ENCODE measurements at places on chromosomes 4 and X.

- no peak for DNase-seq
Measured at GRCh38 chr4:128601991-128602695, 207.4 kb upstream of the JADE1 start.

DNA sequence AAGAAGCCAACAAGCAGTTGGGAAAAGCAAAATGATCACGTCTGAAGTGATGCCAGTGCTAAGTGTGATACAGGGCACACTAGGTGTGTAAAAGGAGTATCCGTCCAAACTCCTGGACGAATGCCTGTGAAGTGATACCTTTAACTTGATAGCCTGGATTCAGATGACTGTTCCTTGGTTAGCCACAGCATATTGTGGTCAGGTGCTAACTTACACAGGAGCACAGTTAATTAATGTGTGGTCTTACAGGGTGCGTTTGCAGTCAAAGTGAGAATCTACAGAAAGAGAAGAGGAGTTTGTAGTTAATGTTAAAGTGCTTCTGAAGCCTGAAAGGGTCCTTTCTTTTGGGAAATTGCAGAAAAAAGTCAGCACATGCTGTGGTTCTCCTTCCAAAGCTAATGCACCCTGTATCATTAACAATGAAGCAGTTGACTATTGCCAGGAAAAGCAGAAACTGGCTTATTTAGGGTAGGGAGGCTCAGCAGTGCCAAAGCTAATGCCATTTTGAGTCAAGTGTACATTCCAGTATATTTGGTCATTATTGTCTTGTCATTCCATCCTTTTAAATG is 61.1 kb downstream of the DCLK2 start:
- no peak for DNase-seq

GRCh38 chrX:105972690-105973386 is 65.7 kb downstream of the SERPINA7 start:
- no peak for DNase-seq

- DNase-seq, result no peak
Measured at GRCh38 chr4:144547678-144548298, 98.2 kb upstream of the HHIP start.

GRCh38 chrX:95346856-95347255 is 1337.8 kb upstream of the DIAPH2 start:
- no peak for DNase-seq

GRCh38 chr4:177356206-177356605 is 46.5 kb downstream of the NEIL3 start:
- DNase-seq, result peak; percentile 69

- DNase-seq, result no peak
Measured at GRCh38 chr4:82381235-82381634, 7.4 kb upstream of the HNRNPD start.

- no peak for DNase-seq
Measured at GRCh38 chr4:113294908-113295307, 245.5 kb downstream of the ANK2 start.

DNA sequence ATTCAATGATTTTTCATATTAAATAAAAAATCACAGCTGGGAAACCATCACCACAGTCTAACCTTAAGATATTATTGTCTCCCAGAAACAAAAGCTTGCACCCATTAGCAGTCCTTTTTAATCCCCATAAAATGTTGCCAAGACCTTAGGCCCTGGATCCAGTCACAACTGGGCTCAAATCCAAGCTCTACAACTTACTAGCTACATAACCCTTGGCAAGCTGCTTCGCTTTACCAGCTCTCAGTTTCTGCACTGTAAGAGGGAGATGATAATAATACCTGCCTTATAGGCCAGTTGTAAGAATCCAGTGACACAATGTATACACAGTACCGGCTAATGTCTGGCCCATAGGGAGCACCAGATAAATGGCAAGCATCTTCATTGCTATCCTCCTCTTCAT is 400.9 kb upstream of the FGF13 start:
- DNase-seq, result no peak

DNA sequence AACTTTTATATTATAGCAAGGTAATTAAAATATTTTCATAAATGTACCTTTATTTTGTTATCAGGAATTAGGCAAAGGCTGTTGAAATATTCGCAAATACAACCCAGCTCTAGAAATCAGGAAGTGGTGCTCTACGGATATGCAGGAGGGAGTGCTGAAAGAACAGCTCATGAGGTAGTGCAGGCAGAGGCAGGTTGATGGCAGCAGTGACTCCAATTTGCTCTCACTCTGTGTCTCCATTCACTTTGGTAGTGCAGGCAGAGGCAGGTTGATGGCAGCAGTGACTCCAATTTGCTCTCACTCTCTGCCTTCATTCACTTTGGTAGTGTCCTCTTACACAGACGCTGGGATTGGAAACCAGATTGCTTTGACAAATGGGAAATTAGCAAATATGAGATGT is 277.9 kb downstream of the TRIML1 start:
- DNase-seq, result peak; percentile 33

DNA sequence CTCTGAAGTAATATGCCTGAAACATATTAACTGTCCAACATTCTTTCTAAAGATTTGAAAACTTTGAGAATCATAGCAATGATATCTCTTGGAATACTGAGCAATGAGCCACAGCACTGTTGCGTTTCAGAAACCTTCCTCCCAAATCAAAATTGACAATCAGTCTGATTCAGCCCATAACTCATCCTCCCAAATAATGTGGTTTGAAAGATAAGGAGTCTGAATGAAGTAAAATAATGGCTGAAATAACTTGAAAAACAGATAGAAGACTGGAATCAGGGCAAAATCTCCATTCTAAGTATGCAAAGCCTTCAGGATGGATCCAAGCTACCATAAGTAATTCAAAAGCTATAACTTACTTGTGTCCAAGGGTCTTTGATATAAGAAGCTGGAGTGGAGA is 98.6 kb upstream of the PLS3 start:
- no peak for DNase-seq

DNA sequence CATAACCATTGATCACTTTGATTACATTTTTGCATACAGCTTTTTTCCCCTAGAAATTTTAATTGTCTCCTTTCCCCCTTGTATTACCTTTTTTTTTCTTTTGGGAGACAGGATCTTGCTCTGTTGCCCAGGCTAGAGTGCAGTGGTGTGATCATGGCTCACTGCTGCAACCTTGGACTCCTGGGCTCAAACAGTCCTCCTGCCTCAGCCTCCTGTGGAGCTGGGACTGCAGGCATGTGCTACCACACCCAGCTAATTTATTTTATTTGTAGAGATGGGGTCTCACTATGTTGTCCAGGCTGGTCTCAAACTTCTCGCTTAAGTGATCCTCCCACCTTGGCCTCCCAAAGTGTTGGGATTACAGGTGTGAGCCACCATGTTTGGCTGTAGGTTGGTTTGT is 47.0 kb downstream of the ZFX start:
- DNase-seq, result no peak

DNA sequence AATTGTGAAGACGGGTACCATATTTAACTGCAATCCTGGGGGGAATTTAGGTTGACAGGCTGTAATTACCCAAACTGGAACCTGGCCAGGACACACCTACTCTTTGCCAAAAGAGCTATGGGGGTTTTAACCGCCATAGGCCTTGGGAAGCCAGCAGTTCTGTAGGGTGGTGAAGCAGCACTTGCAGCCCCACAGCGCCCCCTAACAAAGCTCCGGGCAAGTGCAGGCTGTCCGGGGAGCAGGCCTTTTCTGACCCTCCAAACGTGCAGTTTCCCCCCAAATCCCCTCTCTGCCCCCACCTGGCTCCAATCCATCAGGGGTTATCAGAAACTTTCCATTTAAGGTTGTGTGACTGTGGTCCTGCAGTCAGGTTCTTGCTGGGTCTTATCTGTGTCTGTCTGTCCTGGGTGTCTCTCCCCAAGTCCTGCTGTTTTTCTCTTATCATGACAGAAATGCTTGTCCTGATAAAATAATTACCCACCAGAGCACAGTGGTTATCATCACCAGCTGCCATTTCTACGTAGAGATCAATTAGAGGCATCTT is 350.9 kb downstream of the MID1IP1 start:
- DNase-seq, result peak; percentile 91

GRCh38 chr4:170089668-170090351 is at the start of gene AADAT:
Gene AADAT, minus strand, starts transcription at chr4:170089956. Its CDS starts 266 bp downstream, at chr4:170089690.
- DNase-seq, result peak; percentile 79

DNA sequence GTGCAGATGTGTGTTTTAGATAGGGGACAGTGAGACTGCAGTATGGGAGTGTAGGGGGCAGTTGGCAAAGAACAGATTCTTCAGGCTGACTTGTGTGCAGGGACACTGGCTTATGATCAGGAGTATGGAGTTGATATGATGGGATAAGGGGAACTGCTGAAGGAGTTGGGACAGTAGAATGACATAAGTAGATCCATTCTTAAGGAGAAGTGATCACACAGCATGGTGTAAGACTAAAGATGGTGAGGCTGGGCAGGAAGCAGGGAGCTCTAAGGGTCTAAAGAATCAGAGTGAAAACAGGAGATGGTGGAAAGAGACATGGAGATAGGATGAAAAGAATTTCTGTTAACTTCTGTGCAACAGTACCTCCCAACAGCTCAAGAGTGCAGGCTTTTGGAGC is 70.7 kb downstream of the REELD1 start:
- DNase-seq, result no peak

GRCh38 chr4:77795326-77795725 is 23.8 kb downstream of the CNOT6L start:
- DNase-seq, result no peak

DNA sequence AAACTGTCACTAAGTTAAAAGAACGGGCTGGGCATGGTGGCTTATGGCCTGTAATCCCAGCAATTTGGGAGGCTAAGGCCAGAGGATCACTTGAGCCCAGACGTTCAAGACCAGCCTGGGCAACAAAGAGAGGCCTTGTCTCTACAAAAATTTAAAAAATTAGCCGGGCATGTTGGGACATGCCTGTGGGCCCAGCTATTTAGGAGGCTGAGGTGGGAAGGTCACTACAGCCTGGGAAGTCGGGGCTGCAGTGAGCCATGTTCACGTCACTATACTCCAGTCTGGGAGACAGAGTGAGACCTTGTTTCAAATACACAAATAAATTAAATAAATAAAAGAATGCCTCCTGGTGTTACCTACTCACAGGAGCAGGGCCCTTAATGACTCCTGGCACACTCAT is 69.5 kb downstream of the APBB2 start:
- DNase-seq, result no peak

DNA sequence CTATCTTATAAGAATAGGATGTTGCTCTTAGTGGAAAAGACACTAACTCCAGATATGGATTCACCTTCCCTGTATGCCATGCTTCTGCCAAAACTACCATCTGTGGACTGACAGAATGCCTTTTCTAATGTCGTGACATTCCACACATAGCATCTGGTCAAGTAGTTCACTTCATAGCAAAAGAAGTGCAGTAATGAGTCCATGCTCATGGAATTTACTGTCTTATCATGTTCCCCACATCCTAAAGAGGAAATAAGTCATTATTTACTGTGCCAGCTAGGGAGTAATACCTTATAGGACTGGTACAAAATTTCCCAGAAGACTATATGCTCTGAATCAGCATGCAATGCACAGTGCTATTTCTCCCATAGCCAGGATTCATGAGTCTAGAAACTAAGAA is 562.4 kb downstream of the TLL1 start:
- no peak for DNase-seq
